ENCODE measurements at places on chromosomes 7 and 10.

DNA sequence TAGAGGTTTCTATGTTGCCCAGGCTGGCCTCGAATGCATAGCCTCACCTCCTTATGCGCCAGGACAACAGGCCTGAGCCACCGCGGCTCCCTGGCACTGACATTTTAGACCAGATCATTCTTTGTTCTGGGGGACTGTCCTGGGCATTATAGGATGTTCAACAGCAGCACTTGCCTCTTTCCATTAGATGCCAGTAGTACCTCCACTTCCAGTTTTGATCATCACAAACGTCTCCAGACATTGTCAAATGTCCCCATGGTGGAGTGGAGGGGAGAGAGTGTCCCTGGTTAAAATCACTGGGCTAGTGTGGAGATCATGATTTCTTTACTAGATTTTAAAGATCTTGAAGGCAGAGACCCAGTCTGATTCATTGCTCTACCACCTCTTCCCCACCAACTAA lies 125.2 kb upstream of the MKLN1 start:
- no peak for DNase-seq

- no peak for DNase-seq
Observed at GRCh38 chr7:88455696-88456095, 149.0 kb upstream of the STEAP4 start.

DNA sequence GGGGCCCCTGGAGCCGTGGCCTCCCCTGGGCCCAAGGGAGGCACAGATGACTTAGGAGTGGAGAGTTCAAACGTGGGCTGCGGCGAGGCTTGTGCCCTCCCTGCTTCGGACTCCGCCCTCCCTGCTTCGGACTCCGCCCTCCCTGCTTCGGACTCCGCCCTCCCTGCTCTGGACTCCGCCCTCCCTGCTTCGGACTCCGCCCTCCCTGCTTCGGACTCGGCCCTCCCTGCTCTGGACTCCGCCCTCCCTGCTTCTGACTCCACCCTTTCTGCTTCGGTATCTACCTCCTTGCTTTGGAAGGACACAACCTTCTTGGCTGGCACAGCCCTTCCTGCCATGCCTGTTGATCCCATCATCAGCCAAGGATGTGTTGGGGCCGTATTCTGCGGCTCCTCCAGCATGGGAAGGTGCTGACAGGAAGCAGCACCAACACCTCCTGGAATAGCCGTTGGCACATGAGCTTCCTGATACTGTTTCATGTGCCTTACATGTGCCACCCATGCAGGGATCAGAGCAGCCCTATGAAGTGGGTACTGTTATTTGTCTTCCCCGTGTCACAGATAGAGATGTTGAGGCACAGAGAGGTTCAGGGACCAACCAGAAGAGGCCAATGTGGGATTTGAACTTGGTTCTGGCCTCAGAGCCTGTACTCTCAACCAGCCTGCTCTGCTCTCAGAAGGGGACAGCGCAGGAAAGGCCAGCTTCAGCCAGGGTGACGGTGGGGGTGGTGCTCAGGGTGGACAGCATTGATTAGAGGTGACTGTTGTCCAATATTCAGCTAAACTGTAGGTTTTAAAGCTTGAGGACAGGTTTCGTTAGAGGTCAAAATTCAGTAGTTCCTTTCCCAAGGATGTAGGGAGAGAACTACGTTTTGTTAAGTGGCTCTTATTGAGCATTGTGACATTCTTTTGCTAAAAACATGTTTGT lies 114.5 kb downstream of the NKX6-2 start:
- no peak for DNase-seq

DNA sequence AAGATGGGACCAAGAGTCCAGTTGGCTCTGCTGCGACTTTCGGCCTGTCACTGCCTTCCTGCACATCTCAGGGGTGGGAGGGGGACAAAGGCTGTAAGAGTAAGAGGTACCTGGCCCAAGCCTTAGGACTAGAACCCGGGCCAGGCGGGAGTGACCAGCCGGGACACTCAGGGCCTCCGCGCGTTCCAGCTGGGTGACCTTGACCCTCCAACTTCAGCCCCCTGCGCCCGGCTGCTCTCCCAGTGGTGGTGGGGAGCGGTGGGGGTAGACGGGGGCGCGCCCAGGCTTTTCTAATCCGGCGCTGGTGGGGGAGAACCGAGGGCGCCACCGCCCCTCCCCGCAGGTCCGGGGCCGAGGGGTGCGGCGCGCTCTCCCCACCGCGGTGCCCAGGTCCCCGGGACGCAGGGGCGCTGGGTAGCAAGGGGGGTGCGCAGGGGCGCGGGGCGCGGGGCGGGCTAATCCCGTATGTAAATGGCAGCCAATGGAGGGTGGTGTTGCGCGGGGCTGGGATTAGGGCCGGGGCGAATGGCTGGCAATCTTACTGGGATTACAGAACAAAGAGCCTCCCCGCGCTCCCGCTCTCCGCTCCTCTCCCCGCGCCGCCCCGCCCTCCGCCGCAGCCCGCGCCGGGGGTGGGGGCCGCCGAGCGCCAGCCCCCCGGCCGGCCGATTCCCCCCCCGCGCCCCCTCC lies at the start of gene GTF2IRD1:
Gene GTF2IRD1 (plus strand): TSS at position 585 of the 690 bp plus-strand sequence. CDS start 54,175 bp downstream, outside the sequence.
- no peak for DNase-seq

DNA sequence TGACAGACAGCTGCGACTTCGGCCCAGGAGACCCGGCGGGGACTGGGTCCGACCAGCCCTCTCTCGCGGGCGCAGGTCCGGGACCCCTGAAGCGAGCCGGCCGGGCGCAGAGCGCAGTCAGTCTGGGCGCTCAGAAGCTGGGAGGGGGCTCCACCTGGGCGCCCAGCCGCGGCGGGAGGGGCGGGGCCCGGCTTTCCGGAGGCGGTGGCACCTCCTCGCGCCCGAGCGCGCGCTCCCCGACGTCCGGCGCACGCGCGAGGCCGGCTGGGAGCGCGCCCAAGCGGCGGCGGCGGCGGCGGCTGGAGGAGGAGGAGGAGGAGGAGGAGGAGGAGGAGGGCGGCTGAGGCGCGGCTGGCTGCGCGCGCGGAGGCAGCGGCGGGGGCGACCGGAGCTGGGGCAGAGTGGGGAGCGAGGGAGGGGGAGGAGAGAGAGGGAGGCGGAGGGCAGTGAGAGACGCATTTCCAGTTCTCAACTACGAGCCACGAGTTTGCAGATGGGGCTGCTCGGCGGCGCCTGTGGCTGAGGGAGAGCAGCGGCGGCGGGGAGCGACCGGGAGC lies at the start of gene PALS2:
Gene PALS2 (plus strand): TSS at position 456 of the 557 bp plus-strand sequence. CDS start 50,216 bp downstream, outside the sequence.
- peak; percentile 76 for DNase-seq

- DNase-seq, result no peak
Observed at GRCh38 chr10:513393-513792, 176.1 kb downstream of the DIP2C start.

- DNase-seq, result no peak
Observed at GRCh38 chr7:103445228-103446048, 569 bp downstream of the SLC26A5 start.

DNA sequence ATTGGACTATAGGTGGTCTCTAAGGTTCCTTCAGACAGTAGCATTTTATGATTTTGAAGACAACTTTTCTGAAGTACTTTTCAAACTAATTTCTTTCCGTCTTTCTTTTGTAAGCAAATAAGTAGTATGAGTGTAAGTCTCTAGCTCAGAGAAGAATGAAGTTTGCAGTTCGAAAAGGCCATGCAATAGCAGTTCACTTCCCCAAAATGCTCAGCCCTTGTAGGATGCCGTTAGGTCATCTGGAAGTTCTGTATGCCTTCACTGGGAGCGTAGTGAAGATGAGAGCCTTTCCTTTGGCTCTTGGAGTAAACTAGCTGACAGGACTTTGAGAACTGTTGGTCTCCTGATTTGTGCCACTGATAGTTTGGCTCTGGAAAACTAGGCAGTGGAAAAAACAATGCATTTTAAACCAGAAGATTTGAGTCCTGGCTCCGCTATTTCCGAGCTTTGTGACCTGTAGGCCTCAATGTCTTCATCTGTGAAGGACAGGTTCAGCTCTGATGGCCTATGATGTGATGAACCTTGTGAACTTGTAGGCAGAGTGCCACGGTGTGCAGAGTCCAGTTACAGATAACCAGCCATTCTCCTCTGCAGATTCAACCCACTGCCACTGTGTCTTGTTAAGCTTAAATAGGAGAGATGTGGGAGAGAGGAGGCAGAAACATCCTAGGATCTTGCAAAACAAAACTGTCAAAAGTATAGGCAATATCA lies 18.8 kb downstream of the SGPL1 start:
- DNase-seq, result no peak

DNA sequence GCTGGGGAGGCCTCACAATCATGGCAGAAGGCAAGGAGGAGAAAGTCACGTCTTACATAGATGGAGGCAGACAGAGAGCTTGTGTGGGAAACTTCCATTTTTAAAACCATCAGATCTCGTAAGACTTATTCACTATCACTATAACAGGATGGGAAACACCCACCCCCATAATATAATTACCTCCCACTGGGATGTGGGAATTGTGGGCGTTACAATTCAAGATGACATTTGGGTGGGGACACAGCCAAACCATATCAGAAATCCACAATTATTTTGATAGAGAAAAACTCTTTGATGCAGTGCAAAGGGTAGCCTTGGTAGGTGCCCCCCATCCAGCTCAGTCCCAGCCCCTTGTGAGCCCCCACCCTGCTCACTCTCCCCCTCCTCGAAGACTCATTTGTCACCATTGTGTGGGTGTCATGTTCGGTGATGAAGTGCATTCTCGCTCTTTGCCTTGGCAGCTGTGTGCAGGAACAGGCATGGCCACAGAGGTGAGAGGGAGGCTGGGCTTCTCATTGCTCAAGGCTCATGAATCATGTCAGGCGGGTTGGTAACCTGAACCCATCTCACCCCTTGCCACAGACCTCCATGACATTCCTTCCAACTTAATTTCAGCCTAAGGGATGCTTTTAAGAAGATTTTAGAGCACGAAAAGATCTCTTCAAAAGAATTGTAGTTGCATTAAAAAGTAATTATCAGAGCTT lies 75.9 kb downstream of the BUB3 start:
- peak; percentile 78 for DNase-seq

GRCh38 chr10:668786-669485 lies 20.5 kb downstream of the DIP2C start:
- DNase-seq, result no peak

GRCh38 chr7:112120696-112121217 lies 85.4 kb downstream of the DOCK4 start:
- DNase-seq, result no peak

- peak; percentile 44 for DNase-seq
Observed at GRCh38 chr10:124306922-124307371, 111.8 kb downstream of the OAT start.

DNA sequence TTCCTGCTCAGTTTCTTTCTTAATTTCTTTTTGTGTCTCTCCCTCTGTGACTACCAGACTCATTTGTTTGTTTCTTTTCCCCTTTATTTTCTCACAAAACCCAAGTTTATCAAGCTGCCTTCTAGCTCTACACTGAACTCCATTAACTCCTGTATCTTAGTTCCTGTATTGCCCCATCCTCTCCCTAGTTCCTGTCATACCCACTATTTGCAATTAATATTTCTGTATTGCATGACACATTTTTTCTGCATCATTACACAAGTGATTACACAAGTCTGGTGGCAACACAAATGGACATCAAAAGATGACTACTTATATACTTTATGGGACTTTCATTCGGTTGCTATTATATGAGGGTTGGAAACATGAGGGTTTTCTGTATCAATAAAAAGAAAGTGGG lies 26.9 kb upstream of the OR9A4 start:
- DNase-seq, result no peak

DNA sequence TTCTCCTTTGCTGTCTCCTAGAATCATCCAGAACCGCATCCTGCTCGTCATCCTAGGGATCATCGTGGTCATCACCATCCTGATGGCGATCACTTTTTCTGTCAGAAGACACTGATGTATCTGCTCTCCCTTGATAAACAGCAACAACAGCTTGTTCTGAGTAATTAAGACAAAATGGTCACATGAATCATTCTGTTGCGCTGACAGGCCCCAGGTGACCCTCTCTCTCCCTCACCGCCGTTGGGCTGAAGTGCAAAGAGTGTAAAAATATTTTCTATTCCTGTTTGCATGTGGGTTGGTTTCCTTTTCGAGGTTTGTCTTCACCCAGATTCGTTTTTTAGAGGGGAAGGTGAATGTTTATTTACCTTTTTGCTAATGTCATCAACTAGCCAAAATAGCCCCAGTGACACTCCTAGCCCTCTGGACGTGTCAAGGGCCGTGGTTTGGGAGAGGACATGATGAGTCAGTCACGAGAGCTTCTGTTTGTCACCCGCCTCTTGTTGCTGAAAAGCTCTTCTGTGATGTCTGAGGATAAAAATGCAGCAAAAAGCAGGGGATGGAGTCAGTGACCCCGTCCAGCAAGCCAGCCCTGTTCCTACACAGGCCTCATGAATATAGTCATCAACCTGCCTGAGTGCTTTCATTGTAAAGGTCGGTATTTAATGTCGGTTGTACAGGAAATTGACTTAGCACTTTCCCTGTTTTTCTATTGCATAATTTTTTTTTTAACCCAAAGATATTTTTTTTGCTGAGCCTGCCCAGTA lies 134.6 kb upstream of the TCF7L2 start:
- DNase-seq, result no peak

DNA sequence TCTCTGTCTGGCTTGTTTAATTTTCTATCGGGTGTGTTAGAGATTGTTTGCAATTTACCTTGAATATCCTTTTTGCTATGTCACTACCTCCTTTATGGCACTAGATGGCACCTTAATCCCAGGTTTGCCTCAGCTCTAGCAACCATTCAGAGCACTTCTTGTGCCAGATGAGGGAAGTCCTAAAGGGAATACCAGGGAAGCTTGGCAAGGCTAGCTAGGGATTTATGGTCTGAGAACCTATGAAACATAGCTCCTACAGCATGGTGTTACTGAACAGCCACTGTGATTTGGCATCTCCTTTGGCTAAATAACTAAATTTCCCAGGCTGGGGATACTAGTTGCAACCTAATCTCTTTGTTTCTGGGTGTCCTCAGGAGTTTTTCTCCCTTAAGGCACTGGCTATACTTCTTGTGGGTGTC lies 69.0 kb upstream of the VOPP1 start:
- DNase-seq, result peak; percentile 84

GRCh38 chr10:35916791-35917190 lies 274.7 kb upstream of the FZD8 start:
- DNase-seq, result no peak

GRCh38 chr10:110717781-110718589 lies 73.8 kb downstream of the RBM20 start:
- DNase-seq, result no peak

DNA sequence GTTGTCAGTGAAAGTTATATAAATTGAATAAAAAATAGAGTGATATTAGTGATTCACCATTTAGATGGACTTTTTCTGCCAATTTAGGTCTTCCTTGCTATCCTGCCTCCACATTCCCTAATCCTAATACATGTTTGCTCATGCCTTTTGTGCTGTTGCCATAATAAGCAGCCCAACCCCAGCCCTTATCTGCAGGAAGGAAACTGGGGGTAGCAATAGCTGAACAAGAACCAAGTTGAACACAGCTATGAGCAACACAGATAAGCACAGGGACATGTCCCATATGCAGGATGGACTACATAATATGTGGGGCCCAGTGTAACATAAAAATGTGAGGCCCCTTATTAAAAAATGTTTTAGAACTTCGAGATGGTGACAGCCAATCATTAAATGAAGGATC lies 91.2 kb upstream of the AHR start:
- DNase-seq, result no peak

- DNase-seq, result no peak
Observed at GRCh38 chr7:95963446-95963990, 191.2 kb downstream of the DYNC1I1 start.

Measured in renal pelvis (tissue), 12 donors.